ENCODE measurements at places on chromosomes 7 and 10.

DNA sequence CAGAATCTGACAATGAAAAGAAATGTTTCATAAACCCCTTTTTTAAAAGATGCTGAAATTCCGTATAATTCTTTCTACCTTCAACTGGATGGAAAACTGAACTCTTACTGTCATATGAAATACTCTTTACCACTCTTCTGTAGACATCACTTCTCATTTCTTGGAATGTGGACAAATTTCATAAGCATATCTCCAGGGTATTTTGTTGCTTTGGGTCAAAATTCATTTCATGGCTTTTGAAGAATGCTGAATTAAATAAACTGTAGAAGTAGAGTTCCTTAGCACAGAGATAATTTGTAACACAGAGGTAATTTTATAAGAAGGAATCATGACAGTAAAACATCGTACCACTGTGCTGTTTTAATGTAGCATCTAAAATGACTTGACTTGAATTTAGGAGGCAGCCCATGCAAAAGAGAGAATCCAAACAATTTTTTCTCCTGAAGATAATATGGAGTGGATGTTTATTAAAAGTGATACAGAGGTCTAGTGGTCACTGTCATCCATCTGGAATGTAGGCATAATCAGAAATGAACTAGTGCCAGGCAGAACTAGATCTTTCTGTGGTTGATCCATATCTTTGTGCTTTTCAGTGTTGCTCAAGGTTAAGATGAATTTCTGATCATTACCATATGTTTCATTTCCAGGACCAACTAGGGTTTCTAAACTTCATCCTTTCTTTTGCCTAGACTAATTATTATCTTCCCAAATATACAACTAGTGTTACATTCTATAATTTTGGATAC lies 492.0 kb downstream of the KIF20B start:
- peak; percentile 27 for DNase-seq

- peak; percentile 88 for DNase-seq
Measured at GRCh38 chr7:132065193-132065988, 509.0 kb upstream of the PODXL start.

DNA sequence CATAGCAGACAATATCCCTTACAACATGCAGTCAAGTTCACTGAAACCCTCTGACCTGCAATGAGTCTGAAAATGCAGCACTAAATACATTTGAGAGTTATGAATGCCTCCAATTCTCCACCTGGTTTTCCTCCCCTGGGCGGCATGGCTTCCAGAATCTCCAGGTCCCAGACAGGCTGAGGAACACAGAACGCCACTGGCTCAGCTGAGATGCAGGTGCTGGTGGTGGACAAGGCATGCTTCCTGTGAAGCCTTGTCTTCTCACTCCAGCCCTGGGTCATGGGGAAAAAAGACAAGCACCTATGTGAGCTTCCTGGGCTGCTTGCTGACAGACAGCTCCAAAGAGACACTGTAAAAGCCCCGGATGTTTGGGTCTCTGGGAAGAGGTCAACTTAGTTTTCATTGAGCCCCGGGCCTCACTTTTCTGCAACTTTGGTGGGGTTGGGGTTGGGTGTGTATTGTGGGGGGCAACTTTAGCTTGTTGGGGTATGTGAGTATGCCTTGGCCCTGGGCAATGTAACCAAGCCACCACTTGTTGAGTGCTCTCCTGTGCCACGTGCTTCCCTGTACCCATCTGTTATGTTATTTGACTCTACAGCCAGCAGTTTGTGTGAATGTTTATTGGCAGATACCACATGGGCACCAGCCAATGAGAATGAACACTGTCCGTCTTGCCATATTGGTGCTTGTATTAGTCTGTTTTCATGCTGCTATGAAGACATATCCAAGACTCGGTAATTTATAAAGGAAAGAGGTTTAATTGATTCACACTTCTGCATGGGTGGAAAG lies 127.8 kb downstream of the EMX2 start:
- no peak for DNase-seq

DNA sequence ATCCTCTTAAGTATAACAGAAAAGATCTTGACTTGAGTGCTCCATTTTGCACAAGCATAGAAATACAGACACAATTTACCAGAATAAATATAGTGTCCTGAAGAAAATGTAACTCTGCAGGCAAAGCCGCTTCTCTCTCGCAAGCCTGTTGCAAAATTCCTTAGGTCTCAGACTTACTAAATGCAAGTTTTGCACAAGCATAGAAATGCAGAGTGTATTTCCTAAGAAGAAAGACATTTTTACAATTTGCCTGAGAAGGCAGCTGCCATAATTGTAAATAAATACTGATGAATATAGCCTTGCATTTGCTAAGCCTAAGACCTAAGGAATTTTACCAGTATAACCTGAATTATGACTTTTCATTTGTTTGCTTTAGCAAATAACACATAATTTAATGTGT lies 67.1 kb downstream of the AGMO start:
- DNase-seq: no peak

GRCh38 chr7:131330299-131330698 lies 2.6 kb downstream of the MKLN1 start:
- DNase-seq: no peak

GRCh38 chr10:133262696-133263095 lies 14.0 kb downstream of the ADAM8 start:
- DNase-seq: no peak

- DNase-seq: no peak
Measured at GRCh38 chr7:117728890-117729624, 144.2 kb downstream of the CTTNBP2 start.

- no peak for DNase-seq
Measured at GRCh38 chr7:70426249-70426880, 705.6 kb upstream of the GALNT17 start.

DNA sequence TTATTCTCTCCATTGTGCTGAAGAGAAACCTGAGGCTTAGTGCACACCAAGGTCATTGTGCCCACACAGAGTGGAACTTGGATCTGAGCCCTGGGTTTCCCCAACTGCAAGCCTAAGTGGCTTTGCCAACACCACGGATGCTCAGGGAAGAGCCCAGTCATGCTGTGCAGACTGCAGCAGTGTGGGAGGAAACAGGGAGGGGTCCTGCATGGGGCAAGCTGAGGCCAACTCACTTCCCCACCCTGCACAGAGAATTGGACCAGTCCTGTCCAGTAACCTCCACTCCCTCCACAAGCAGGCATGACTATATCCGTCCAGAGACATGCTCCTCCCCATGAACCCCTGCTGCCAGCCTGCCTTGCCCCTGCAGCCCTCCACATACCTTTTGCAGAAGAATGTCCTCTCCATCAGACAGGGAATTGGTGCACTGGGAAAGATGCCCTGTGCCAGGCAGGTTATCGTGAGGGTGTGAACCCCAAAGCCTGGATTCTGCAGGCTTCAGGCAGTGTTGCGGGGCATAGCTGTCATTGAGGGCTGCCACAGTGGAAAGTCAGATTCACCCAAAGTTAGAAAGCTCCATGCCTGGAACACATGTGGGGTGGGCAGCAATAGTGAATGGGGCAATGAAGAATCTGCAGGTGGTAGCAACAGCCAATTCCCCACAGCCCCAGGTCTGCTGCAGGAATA lies 44.9 kb downstream of the DRGX start:
- DNase-seq: no peak

- peak; percentile 31 for DNase-seq
Measured at GRCh38 chr7:137820677-137821420, 25.9 kb downstream of the DGKI start.

DNA sequence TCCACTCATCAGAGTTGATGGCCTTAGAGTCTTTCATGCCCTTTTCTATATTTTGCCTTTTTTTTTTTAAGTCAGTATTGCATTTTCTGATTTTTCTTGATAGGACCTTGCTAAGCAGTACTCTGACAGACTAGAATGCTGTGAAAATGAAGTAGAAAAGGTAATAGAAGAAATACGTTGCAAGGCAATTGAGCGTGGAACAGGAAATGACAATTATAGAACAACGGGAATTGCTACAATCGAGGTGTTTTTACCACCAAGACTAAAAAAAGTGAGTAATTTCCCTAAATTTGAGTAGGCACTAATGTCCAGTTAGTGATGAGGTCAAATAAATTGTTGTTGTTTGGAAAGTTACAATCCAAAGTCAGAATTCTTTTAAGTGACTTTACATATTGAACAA lies 7.4 kb downstream of the NUB1 start:
- no peak for DNase-seq

DNA sequence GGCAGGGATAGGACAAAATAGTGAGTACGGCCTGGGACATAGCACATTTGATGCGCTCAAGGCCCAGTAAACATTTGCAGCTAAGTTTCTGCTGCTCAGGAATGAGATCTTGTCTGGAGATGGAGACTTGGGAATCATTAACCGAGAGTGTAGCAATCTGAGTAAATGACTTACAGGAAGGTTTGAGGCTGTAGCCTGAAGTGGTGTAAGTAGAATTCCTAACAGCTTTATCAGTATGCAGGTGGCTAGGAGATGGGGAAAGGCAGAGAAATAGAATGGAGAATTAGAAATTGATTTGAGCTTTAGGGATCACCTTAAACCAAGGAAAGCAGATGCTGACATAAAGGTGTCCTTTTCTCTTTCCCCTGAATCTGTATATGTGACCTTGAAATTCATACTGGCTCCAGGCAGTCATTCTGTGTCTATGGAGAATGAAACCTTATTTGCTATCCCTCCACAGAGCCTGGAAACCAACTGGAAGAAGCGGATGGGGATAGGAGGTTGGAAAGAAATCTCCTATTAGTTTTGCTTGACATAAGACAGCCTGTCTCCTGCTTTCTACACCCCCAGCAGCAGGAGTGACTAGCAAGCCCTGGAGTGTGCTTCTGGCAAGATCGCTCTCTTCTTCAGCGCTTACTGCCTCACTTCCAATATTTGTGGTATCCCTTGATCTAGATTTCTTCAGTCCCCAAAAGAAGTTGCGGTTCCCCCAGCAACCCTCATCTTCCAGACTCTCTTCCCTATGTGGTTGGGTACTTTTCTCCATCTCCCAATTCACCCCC lies 6.4 kb upstream of the PON2 start:
- DNase-seq: no peak

DNA sequence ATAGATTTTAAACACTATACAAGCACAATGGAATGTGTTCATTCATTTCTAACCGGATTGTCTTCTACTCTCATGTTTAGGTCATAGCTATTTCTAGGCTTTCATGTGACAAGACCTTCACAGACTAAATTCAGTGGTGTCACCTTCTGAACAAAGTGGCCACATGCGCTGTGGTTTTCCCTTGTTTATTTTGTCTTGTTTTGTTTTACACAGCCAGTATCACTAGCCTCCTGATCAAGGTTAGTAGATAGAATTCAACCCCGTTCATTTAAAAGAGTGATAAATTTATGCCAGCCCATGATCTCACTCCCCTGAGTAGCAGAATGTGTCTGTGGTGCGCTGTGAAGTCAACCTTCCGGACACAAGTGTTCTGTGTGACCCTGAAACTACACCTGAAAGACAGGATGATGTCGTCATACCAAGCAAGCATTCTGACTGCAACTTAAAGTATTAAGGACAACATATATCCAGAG lies 209.1 kb downstream of the CREB5 start:
- DNase-seq: no peak

GRCh38 chr10:92350411-92350810 lies 59.4 kb downstream of the MARCHF5 start:
- DNase-seq: no peak

- DNase-seq: no peak
Measured at GRCh38 chr7:121202125-121202524, 126.7 kb upstream of the WNT16 start.

DNA sequence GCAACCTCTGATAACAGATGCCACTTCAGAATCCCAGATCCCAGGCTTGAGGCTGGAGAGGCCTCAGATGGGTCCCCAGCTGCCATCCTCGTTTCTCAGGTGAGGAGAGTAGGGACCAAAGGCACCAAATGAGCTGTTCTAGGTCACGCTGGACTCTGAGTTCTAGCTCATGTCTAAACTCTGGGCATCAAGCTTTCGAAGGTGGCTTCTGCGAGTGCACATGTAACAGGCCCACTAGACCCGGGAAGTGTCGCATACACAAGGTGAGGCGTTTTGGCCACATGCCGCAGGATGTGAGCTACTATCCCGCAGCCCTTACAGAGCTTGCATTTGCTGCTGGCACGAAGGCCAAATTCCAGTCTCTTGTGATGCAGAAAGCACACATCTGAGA lies 355.1 kb upstream of the SHH start:
- DNase-seq: no peak

All from AG09309 (cell line).